ENCODE measurements at places on chromosomes 7 and 10.

- H3K36me3 ChIP-seq: peaks cover 3% of the 10 kb centered on the region
- peak overlapping the region; percentile 99 for H3K27ac ChIP-seq
- peaks cover 43% of the 10 kb centered on the region for H3K4me1 ChIP-seq
- DNase-seq: no peak
- peak overlapping the region; percentile 87 for H3K4me3 ChIP-seq
Observed at GRCh38 chr10:133388236-133388972, 5.6 kb upstream of the MTG1 start.

GRCh38 chr7:128351296-128352152, 7.8 kb upstream of the RBM28 start:
- H3K27me3 ChIP-seq: peaks cover 51% of the 10 kb centered on the region
- H3K4me1 ChIP-seq: peaks cover 7% of the 10 kb centered on the region
- no peak for DNase-seq
- H3K27ac ChIP-seq: no peak overlapping the region
- H3K4me3 ChIP-seq: no peak overlapping the region

DNA sequence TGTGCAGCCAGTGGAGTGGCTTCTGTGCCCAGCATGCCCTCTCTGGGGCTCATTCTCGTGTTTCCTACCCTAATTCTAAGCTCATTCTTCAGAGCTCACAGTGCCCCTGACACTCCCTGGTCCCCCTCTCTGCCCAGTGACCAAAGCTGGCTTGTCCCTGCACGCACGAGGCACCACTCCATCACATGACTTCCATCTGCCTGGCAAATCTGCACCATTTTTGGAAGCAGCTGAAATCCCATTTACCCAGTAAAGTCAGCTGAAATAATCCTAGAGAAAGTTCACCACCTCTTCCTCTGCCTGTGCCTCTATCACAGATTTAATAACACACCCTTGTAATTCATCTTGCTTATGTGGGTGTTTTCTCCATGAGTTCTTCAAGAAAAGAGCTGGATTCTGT, 616.9 kb downstream of the PTPRN2 start:
- H3K36me3 ChIP-seq: no peaks in the 10 kb centered on the region
- no peak overlapping the region for H3K4me3 ChIP-seq
- no peaks in the 10 kb centered on the region for H3K27me3 ChIP-seq

- DNase-seq: no peak
- H3K27me3 ChIP-seq: no peaks in the 10 kb centered on the region
- H3K4me3 ChIP-seq: no peak overlapping the region
- peak overlapping the region; percentile 41 for H3K27ac ChIP-seq
Observed at GRCh38 chr7:121369462-121369861, 26.6 kb downstream of the FAM3C start.

DNA sequence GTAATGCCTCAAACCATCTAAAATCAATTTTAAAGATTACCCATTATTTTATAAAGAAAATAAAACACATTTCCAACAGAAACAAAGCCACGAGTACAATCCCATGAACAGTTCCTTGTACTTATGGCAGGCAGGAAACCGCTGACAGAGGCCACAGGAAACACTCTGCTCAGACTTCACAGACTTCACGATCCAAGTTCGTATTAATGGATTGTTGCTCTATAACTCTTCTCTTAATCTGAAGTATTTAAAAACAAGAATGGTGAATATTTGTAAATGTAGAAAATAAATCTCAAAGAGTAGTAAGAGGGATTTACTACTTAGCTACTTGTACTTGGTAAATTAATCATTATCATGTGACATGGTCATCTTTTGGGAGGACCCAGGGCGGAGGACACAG, 78.3 kb downstream of the SNX10 start:
- H3K4me1 ChIP-seq: peaks cover 11% of the 10 kb centered on the region
- H3K27ac ChIP-seq: no peak overlapping the region
- H3K4me3 ChIP-seq: peak overlapping the region; percentile 29
- DNase-seq: no peak

All from activated CD8-positive, alpha-beta T cell treated with anti-CD3 and anti-CD28 coated beads, Interleukin-2, amount 10 ng/mL, durations not matched to agents 7 days and 5 days (primary cell).